NCI-H1417 treated with DMSO at 0.1 percent for 48 hours (cell line): ENCODE measurements at places on chromosomes 4 and X.

GRCh38 chr4:25070545-25070944 lies 39.8 kb upstream of the LGI2 start:
- no peak for DNase-seq

DNA sequence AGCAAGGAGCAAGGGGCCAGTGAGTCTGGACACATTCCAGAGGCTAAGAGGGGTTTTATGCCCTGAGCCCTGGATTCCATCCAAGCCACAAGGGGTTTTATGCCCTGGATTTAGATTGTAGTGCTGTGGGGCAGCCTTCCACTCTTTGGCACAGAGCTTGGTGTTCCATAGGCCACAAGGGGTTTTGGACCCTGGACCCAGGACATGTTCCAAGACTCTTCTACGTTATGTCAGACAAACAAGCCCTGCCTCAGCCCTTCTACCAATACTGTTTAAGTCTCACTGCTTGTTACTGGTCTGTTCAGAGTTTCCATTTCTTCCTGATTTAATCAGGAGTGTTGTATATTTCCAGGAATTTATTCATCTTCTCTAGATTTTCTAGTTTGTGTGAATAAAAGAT lies 12.8 kb upstream of the SCARB2 start:
- no peak for DNase-seq

- no peak for DNase-seq
Observed at GRCh38 chr4:161247831-161248230, 916.0 kb downstream of the FSTL5 start.

DNA sequence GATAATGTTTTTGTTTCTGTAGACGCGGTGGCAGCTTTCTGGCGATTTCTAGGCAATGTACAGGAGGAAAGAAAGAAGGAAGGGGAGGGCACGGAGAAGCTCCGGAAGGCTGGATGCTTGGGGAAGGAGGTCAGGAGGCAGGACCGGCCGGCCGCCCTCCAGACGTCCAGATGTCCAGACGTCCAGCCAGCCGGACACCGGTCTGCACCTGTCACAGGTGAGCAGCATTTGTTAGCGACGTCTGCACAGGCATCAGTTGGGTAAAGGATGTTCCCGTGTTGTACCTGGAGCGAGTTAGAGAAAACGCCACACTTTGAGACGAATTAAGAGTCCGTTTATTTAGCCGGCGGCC lies 90.0 kb upstream of the PPP2R3B start:
- DNase-seq, result no peak

DNA sequence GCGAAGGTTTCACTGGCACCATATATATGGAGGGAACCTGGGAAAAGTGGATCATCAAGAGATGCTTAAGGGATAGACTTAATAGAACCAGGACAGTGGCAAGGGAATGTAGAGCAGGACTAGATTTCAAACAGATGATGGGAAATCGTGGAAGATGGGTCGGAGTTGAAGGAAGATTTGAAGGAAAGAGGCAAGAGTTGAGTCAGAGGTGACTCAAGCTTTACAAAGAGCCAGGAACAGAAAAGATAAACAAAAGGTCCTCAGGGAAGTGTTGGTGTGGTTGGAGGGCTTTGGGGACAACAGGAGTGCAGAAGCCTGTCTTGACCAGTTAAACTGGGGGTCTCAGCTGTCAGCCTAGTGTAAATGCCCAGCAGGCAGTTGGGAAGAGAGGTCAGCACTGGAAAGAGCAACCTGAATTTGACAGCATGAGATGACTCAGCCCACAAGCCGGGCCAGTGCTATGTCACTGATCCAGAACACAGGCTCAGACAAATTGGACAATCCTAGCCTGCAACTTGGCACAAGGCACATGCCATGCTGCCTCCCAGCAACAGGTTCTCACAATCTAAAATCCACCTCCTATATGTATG lies 230.5 kb downstream of the IDS start:
- no peak for DNase-seq

- no peak for DNase-seq
Observed at GRCh38 chr4:54543088-54543795, 114.5 kb upstream of the KIT start.

GRCh38 chrX:13985697-13986435 lies 43.8 kb downstream of the GEMIN8 start:
- DNase-seq, result no peak

DNA sequence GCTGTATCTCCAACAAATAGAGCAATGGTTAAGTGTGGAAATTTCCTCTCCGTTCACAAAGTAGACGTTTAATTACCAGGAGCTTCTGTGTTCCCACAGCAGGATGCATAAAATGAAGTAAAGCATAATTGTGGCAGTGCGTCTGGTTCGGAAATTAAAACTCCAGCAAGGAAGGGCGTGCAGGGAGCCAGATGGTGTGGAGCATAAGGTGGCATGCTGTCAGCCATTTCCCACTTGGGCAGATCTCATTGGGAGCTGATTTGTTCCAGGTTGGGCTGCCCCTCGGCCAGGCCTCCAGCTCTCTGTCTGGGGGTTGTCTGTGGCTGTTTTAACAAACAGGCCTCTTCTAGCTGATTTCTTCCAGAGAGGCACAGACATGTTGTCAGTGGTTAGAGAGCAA lies 182.1 kb upstream of the CLNK start:
- DNase-seq, result peak; percentile 7

- no peak for DNase-seq
Observed at GRCh38 chr4:188300385-188300784, 161.1 kb downstream of the TRIML1 start.

- no peak for DNase-seq
Observed at GRCh38 chrX:121642415-121642814, 595.0 kb downstream of the GLUD2 start.
